Caco-2 (cell line): ENCODE measurements at places on chromosomes 16 and 17. TPM values are rescaled to one million over a fixed set of nuclear protein-coding genes. Genes with fewer than 3 reads are reported as not detected.

- no peak for DNase-seq
- no peak overlapping the region for H3K4me3 ChIP-seq
- H3K27ac ChIP-seq: no peak overlapping the region
- no peaks in the 10 kb centered on the region for H3K36me3 ChIP-seq
- peaks cover 11% of the 10 kb centered on the region for H3K4me1 ChIP-seq
These were observed 180.7 kb upstream of the ZFHX3 start for GRCh38 chr16:73228649-73229048.

DNA sequence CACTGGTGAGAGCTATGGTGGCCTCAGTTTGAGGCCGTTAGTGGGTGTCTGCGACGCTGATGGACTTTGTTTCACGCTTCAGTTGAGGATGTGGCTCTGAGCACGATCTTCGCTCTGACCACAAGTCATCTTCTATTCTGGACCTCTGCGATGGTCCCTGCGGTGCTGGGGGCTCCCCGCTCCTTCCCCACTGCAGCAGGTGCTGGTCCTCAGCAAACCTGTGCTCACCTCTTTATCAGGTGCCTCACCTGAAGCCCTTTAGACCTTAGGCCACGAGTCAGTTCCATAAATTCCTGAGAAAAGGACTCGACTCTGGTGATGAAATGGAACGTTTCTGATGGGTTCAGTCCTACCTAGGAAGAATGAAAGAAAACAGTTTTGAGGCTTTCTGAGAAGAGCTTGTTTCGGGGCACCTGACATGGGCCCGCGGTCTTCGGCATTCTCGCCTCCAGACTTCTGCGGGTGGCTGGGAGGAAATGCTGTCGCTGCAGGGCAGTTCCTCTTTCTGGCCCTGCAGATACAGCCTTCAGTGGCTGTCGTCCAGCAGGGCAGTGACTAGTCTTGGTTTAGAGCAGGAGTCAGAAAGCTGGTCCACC is 4.7 kb downstream of the KCTD5 start:
- no peaks in the 10 kb centered on the region; the same call in 1 of the 2 replicates for H3K36me3 ChIP-seq
- DNase-seq: no peak
- H3K27ac ChIP-seq: no peak overlapping the region
- no peak overlapping the region for H3K4me3 ChIP-seq
- H3K27me3 ChIP-seq: no peaks in the 10 kb centered on the region
- H3K4me1 ChIP-seq: no peaks in the 10 kb centered on the region

GRCh38 chr17:17289086-17289485 is 8.0 kb upstream of the COPS3 start:
- H3K27ac ChIP-seq: no peak overlapping the region
- H3K27me3 ChIP-seq: no peaks in the 10 kb centered on the region
- H3K4me1 ChIP-seq: no peaks in the 10 kb centered on the region

KARS1 gene
- total RNA-seq: 244 and 245 TPM in 2 replicates

PDILT gene
- not detected in 2 replicates for total RNA-seq
